T-helper 17 cell (primary cell): ENCODE measurements at places on chromosomes 3 and 15.

DNA sequence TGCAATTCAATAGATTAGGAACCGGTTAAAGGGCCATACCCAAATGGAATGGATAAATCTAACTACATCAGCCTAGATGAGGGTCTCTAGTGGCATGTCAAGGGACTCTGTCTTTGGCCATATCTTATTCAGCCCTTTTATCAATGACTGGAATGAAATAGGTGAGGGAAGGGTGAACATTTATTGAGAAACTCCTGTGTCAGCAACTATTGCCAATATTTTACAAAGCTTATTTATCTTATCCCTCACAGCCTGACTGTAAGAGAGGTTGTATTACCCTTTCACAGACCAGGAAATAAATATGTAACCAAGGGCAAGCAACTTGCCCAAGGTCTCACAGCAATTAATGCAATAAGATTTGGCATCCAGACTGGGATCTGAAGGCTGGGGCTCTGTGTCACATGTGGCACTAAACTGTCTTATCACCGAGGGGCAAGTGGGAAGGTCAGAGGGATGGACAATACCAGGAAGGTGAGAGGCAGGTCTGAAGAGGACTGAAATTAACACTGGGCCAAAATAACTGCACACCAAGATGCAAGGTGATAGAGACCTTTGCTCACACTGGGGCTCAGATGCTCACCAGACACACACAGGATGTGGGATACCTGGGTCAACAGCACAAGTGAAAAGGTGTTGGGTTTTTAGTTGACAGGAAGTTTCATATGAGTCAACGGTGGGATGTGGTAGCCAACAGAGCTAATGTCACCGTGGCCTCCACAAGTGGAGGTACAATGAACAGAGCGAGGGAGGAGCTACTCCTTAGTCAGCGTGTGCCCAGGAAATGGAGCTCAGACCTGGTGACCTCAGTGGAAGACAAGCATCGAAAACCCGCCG is 261.3 kb downstream of the RPLP1 start:
- DNase-seq = no peak

GRCh38 chr3:45642731-45643152 is 46.5 kb upstream of the SACM1L start:
- no peak for DNase-seq

- no peak for DNase-seq
These were observed at the start of gene SPSB4 for GRCh38 chr3:141050576-141051442. Gene SPSB4 (plus strand): TSS chr3:141051347. CDS start chr3:141066105, 14,758 bp downstream.

- no peak for DNase-seq
These were observed 5.1 kb upstream of the BFSP2 start for GRCh38 chr3:133394561-133395311.

GRCh38 chr3:113231827-113232253 is 20.5 kb downstream of the BOC start:
- no peak for DNase-seq

DNA sequence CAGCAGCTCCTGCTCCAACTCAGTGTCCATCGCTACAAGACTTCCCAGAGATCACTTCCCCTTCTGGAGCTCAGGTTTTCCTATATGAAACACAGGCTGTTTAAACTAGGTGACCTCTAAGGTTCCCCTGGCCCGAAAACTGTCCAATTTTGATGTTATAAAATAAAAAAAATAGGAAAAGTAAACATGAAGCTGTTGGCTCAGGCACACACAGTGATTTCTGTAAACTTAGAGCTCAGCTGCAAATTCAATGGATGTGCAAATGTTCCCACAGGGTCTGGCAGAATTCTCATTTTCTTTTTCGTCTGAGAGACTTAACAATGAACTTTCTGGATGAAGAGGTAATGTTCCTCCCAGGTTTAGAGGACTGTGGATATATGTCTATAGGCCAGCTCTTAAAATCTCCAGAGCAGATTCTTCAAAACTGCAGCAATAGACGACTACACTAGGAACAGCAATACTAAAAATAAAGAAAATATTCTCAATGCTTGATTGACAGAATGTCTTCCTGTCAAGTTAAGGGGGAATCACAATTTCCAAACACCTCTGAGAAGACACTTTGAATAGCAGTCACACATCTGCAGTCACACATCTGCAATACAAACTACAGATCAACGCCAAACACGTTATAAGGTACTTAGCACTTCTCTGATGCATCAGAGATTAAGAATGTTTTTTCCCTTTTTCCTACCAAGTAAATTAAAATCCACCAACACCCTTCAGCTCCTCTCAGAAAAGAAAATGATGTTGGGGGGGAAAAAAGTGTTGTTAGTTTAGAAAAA is 2.8 kb downstream of the NUP210 start:
- DNase-seq = no peak

GRCh38 chr3:161265916-161266571 is 44.9 kb downstream of the NMD3 start:
- no peak for DNase-seq

- no peak for DNase-seq
These were observed 15.8 kb upstream of the SEC11A start for GRCh38 chr15:84731774-84732173.
